ENCODE measurements at places on chromosomes 7 and 10. TPM values are rescaled to one million over a fixed set of nuclear protein-coding genes. Genes with fewer than 3 reads are reported as not detected.
A peak's percentile ranks its signal among the peaks of the same experiment; 100 is the strongest.

Gene GPR85
- 1.4 TPM for polyA plus RNA-seq

Gene CCDC146
- 11.7 TPM for polyA plus RNA-seq

Gene SNX10
- 2.2 TPM for polyA plus RNA-seq

Gene SPDYE16
- 0.87 TPM for polyA plus RNA-seq

Gene AKR1C1
- polyA plus RNA-seq: 7.7 TPM

Gene COA1
- polyA plus RNA-seq: 40.9 TPM

Gene MKI67
- polyA plus RNA-seq: 22.9 TPM

DNA sequence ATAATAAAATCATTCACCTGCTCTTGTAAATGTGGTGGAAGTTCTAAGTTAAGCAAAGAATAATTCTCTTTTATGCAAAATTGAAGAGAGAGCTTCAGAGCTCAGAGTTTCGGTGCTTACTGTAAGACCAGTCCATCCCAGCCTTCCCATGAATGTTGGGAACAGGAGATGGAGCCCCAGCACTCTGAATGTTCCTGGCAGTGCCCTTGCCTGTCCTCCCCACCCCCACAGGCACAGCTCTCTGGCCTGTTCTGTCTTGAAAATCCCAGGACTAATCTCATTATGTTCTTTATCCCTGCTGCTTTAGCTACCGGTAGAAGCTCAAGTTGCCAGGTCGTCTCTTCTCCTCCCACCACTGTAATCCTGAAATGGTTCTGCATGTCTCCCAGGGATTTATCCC lies 29.1 kb upstream of the LHFPL3 start:
- DNase-seq: no peak

DNA sequence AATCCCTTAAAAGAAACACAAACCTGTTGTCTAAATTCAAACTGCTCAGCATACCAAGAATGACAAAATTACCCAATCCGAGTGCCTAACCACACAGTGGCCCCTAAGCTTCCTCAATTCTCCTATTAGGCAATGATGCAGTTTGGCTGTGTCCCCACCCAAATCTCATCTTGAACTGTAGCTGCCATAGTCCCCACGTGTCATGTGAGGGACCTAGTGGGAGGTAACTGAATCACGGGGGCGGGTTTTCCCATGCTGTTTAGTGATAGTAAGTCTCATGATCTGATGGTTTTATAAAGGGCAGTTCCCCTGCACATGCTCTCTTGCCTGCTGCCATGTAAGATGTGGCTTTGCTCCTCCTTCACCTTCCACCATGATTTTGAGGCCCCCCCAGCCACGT lies 21.9 kb downstream of the PSAP start:
- DNase-seq: no peak

DNA sequence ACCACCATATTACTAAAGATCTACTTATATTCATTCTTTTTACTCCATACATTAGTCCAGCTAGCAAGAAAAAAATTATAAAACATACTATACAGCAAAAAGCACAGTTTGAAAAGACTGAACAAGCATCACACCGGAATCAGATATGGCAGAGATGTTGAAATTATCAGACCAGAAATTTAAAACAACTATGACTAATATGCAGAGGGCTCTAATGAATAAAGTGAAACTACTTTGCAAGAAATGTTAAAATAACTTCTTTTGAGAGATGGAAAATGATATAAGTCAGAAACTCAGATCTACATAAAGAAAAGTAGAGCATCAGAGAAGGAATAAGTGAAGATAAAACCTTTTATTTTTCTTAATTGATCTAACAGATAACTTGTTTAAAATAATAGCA lies 50.9 kb downstream of the SGCE start:
- no peak for DNase-seq

GRCh38 chr7:2824678-2825461 lies 19.2 kb downstream of the GNA12 start:
- no peak for DNase-seq

DNA sequence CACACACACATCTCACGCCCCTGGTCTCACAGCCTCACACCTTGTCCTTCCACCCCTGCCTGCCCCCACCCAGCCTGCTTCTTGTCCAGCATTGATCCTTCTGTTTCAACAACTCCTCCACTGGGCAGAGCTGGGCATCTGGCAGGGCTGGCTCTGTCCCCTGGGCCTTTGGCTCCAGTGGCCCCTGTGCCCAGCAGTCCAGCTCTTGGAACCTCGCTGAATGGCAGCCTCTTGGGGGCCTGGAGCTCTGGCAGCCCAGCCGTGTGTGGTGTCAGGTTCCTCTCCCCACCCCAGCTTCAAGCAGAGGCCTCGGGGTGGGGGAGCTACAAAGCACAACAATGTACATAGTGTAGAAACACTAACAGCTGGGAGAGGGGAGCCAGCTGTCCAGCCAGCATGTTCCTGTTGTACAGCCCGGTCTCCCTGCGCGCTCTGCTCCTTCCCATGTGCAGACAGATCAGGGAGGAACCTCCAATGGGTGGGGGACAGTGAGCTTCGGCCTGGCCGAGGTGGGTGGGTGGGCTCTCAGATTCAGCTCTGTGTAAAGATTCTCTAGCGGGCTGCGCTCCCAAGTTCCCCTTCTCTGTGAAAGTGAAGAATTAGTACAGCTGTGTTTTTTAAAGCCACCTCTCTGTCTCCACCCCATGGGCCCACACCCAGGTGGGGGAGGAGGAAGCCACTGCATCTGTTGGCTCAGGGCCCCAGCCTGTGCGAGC lies 19.4 kb downstream of the ZMIZ2 start:
- peak; percentile 97 for DNase-seq

DNA sequence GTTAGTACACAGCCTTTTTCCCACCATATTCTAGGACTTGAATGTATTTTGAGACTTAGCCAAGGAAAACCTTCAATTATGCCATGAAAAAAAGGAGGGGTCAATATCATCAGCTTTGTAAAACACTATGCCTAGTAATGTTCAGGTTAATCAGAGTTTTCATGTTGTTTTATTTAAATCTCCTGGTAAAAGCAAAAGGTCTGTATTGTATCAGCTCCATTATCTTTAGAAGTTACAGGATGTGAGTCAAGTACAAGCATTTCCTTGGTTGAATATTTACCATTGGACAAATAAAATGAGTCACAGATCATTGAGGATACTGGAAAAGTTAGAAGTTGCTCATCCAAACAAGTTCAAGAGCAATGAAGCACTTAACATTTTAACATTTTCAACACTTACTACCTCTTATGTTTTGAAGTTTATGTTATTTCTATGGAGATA lies 89.9 kb upstream of the CAPZA2 start:
- no peak for DNase-seq

DNA sequence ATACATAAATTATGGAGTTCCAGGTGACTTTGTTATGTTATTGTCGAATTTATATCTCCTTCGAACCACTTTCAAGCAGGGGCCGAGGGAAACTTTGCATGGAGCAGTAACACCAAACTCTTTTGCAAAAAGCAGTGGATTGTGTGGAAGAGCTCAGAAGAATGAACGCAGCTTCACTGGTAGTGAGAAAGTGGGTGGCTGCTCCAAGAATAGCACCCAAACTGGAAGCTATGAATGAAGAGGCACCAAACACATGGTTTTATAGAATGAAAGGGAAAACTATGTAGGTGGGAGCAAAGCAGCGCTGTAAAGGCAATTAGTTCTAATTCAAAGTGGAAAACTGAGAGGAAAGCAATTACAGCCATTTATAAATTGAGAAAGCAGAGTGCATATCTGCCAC lies 67.2 kb downstream of the CTTNBP2 start:
- DNase-seq: no peak

DNA sequence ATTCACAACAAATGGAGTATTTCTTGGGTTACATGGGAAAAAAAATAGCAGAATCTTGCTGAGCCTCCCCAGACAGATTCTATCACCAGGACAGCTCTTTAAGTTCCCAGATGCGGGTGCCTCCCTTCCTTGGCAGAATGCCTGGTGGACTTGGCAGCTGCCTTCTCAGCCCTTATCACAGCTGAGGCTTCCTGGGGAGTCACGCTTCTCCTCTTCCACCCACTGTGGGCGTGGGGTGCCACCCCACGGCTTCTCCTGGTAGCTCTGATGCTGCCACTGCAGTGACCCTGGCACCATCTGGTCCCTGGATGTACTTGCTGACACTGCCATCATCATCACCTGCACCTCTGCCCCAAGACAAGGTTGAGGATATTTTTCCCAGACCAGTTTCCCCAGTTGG lies 16.2 kb upstream of the NME8 start:
- DNase-seq: peak; percentile 86

- no peak for DNase-seq
Observed at GRCh38 chr10:122828716-122829255, 16.9 kb downstream of the CUZD1 start.

DNA sequence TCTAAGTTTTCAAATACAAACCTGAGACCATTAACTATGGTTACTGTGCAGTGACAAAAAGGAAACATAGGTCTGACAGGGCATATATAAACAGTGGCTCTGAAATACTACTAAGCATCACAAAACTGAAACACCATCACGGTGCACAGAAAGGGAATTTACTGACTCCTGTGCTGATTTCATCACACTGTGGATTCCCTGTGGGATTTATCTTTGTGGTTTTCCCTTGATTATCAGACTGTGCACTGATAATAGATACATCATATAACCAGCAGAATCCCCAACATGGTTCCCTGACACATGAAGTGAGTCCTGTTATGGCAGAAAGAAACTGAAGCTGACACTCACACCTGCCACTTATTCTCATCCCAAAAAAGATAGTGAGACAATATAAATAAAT lies 676.3 kb upstream of the KCND2 start:
- no peak for DNase-seq

DNA sequence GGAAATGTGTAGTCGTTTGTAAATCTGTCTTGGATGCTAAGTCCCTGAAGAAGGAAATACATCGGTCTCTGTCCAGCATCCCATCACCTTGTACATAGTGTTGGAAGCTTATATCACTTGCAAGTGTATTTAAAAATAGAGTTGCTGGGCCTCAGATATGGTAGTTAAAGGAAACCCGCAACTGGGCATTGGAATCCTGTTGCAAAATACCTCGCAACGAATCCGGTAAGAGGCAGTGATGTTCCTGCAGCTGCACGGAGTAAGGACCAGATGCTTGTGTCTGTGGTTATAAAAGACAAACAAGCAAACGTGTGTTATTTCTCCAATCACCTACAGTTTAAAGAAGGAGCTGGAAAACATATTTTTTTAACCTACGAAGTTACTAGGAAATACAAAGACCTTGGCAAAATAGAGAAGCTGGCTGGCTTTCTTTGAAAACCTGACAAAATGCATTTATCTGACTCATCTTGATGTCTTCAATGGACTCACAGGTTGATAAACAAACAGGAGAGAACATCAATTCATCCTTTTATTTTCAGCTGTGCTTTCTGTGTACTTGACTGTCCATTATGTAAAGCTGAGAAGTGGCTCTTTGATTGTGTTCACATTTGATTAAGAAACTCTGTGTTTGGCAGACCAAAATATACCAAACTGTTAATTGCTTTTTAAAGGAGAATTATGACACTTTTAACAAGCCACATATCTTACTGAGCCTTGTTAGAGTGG lies 326.4 kb downstream of the SFMBT2 start:
- peak; percentile 21 for DNase-seq

GRCh38 chr10:36634916-36635315 lies 490.5 kb upstream of the ANKRD30A start:
- no peak for DNase-seq

- peak; percentile 100 for DNase-seq
Observed at GRCh38 chr7:77798394-77799077, at the start of the genes PHTF2 and TMEM60. Gene PHTF2, plus strand, starts transcription at chr7:77798773. Gene TMEM60, minus strand, starts transcription at chr7:77798434. Its CDS starts 4,061 bp downstream, at chr7:77794373.

DNA sequence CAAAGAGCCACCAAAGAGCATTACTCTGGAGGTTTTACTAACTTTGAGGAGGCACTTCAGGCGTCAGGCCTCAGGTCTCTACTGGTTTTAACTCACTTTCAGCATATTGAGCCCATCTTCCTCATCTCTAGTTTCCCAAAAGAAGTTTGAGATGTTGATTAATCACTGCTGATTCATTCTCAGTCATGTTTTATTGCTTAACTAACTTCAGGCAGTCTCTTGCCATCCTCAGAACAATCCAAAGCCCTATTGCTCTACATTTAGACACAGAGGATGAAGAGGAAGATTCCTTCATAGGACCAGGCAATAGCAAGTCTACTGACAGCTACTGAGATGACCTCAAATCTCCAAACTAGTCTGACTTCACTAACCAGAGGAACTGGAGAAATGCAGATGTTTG lies 39.1 kb upstream of the BET1 start:
- DNase-seq: no peak

DNA sequence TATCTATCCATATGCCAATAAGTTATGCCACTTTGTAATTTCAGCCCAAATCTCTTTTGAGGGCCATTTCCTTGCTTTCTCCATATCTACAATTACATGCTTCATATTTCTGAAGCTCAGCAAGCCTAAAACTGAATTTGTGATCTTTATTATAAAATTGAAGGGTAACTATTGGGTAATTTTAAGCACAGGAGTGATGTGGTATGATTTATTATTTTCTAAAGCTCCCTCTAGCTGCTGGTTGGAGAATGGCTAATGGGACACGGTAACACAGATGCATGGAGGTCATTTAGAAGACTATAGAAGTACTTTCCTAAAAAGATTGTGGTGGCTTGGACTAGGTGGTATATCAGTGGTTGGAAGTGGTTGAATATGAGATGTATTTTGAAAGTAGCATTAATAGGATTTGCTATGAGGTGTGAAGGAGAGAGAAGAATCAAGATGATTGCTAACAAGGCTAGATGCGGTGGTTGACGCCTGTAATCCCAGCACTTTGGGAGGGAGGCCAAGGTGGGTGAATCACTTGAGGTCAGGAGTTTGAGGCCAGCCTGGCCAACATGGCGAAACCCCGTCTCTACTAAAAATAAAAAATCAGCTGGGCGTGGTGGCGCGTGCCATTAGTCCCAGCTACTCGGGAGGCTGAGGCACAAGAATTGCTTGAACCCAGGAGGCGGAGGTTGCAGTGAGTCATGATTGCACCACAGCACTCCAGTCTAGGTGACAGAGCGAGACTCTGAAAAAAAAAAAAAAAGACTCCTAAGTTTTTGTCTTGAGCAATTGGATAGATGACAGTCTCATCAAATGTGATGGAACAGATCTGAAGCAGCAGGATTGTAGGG lies 13.9 kb downstream of the KLHDC10 start:
- no peak for DNase-seq

- DNase-seq: no peak
Observed at GRCh38 chr10:70996549-70996948, 108.2 kb upstream of the PCBD1 start.

- no peak for DNase-seq
Observed at GRCh38 chr7:64892666-64893309, 10.3 kb upstream of the ZNF273 start.

GRCh38 chr7:45000093-45001032 lies at the start of gene CCM2:
Gene CCM2, plus strand, starts transcription at chr7:45000201. Its CDS starts 133 bp downstream, at chr7:45000334.
- DNase-seq: peak; percentile 76

- no peak for DNase-seq
Observed at GRCh38 chr7:148433521-148434180, 156.9 kb upstream of the C7orf33 start.

DNA sequence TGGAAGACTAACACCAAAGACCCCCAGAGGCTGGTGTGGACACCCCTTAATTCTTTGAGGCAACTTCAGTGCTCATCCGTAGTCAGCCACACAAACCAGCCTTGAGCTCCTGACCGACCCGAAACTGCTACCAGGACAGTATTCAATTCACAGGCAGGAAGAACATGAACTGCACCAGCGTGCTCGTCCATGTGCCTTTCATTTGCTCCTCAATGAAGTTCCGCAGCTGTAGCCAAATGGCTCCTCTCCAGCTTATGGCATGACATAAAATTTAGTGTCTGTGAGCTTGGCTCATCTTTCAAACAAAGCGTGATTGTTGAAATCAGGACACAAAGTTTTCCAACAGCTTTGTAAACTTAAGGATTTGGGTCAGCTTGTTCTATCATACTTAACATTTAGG lies 144.1 kb upstream of the FAM171A1 start:
- peak; percentile 87 for DNase-seq

Data from muscle of leg (tissue), 16 donors.